Kidney epithelial cell (primary cell): ENCODE measurements at places on chromosomes 11 and 22.
A peak's percentile ranks its signal among the peaks of the same experiment; 100 is the strongest.

GRCh38 chr11:78451371-78452150 lies 33.9 kb upstream of the GAB2 start:
- no peak for DNase-seq

DNA sequence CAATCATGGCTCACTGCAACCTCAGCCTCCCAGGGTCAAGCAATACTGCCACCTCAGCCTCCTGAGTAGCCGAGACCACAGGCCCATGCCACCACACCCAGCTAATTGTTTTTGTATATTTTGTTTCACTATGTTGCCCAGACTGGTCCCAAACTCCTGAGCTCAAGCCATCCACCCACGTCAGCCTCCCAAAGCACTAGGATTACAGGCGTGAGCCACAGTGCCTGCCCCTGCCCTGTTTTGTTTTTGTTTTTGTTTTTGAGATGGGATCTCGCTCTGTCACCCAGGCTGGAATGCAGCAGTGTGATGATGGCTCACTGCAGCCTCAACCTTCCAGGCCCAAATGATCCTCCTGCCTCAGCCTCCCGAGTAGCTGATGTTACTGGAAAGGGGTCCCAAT lies 53.5 kb downstream of the TUG1 start:
- DNase-seq, result no peak

- DNase-seq, result no peak
Observed at GRCh38 chr11:17686231-17686980, 33.0 kb upstream of the MYOD1 start.

- DNase-seq, result peak; percentile 67
Observed at GRCh38 chr22:32558681-32559355, 84.2 kb downstream of the FBXO7 start.

GRCh38 chr11:34501500-34501899 lies 12.1 kb downstream of the ELF5 start:
- peak; percentile 86 for DNase-seq

- no peak for DNase-seq
Observed at GRCh38 chr11:72584293-72584938, 89.8 kb downstream of the PDE2A start.

- DNase-seq, result no peak
Observed at GRCh38 chr11:75265851-75266531, 25.4 kb downstream of the TPBGL start.

- DNase-seq, result no peak
Observed at GRCh38 chr11:272195-272930, 5.8 kb upstream of the NLRP6 start.

DNA sequence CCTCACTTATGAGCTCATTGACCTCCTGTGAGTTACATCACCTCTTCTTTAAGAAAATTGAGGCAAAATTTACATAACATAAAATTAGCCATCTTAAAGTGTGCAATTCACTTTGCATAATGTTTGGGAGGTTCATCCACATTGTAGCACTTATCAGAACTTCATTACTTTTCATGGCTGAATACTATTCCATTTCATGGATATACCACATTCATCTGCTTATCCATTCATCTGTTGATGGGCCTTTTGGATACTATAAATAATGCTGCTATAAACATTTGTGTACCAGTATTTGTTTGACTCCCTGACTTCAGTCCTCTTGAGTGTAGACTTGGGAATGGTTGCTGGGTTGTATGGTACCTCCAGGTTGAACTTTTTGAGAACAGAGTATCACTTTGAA lies 103.4 kb downstream of the TP53I11 start:
- no peak for DNase-seq

DNA sequence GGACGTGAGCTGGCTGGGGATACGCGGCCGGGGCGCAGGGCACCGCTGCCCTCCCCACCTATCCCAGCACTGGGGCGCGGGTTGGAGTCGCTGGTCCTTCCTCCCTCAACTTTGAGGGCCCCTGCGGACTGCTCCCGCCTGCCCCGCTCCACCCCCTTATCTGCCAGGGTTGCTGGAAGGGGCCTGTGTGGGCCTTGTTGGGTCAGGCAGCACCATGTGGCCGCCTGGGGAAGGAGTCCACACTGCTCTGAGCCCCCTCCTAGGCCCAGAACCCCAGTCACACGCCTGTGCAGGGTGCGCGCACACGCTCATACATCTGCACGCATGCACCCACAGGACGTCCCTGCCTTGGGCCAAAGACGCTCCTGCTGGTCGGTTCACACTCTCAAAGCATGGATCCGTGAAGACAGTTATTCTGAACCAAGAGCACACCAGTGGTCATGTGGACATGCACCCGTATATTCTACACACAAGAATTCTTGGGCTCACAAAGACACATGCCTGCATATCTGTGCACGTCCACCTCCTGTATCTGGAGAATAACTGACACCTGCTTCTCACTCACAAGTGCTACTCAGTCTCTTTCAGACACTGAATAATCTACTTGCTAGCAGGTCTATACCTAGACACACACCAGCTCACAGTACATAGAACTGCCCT lies 710 bp downstream of the TUB start:
- no peak for DNase-seq

- DNase-seq, result no peak
Observed at GRCh38 chr11:128796270-128796669, 70.8 kb downstream of the KCNJ1 start.

- no peak for DNase-seq
Observed at GRCh38 chr11:83970061-83970671, 684.0 kb upstream of the CCDC90B start.

GRCh38 chr11:31267720-31268119 lies 101.8 kb downstream of the DCDC1 start:
- DNase-seq, result no peak

- DNase-seq, result no peak
Observed at GRCh38 chr11:69078930-69079605, 30.3 kb downstream of the TPCN2 start.

DNA sequence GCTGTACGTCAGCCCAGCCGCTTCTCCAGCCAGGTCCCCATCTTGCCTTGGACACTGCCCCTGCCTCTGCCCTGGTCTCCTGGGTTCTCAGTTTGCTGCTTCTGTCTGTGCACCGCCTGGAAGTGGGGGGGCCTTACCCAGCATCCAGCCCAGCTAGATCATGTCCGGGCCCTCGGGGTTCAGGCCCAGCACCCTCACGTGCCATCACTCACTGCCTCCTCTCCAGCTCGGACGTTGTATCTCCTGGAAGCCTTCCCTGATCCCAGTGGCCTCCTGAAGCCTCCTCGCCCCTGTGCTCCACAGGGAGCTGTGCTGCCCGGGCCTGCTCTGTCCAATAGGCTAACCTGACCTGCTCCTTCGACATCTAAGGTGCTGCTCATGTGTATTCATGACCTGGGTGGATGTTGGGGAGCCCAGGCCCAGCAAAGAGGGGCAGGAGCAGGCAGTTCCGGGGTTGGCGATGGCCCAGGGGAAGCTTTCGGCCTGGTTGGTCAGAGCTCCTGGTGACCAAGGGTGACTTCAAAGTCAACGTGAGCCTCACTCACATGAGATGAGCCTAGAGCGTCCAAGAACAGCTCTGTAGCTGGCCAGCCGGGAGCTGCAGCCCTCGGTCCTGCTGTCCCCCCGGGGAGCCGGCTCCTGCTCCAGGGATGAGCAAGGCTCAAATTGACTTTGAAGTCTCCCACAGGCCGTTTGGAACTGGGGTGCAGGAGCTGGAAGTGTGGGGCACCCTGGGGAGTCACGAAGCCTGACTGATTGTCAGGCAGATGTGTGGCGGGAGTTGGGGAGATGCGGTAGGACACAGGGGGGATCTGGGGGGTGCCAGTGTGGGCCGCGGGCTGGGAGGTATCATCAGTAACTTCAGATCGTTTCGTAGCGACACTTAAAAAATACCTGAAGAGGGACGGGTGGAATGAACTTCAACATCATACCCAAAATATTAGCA lies 5.2 kb upstream of the ASCL2 start:
- no peak for DNase-seq

- DNase-seq, result peak; percentile 10
Observed at GRCh38 chr11:33982661-33983060, 68.9 kb upstream of the CAPRIN1 start.

DNA sequence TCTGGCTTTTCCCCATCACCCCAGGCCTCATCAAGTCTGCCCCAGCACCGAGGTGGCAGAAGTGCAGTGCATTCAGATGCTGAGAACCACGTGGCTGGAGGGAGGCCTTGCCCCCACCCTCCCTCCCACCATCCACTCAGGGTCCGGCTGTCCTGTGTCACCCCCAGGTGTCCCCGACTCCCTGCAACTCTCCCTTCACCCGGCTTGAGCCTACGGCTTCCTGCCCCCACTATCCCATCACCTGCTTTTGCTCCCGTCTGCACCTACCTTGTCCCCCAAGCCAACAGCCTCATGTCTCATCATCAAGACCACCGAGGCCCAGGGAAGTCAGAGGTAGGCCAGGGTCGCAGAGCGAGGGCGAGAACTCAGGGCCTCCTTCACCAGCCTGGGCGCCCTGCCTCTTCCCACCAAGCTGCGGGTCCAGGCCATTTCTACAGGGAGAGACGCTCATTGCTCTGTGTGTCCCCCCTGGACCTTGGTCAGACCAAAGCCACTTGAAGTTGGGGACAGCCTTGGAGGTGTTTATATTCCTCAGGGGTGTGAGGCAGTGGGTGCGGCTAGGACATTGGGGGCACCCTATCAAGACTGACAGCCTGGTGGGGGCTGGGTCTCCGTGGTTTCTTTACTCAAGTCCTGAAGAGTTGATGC lies 66.2 kb upstream of the CCND1 start:
- DNase-seq, result no peak

GRCh38 chr22:24120044-24120443 lies 61.2 kb upstream of the SUSD2 start:
- no peak for DNase-seq

- DNase-seq, result no peak
Observed at GRCh38 chr22:47460861-47461260, 698.4 kb downstream of the TBC1D22A start.

DNA sequence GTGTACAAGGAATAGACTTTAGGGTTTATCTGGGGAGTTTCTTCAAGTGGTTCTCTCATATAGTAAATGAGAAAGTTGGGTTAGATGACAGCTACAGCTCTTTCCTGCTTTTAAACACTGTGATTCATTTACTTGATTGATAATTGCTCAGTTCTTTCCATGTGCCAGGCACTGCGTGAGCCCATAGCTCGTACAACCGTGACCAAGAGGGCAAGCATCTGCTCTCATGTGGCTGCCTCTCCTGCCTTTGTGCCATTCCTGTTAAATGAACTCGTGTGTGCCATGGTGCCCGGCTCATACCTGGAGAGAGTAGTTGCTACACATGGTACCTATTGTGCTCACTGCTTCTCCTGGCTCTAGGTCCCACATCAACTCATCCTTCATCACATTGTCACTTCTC lies 206.3 kb downstream of the SNX19 start:
- no peak for DNase-seq

DNA sequence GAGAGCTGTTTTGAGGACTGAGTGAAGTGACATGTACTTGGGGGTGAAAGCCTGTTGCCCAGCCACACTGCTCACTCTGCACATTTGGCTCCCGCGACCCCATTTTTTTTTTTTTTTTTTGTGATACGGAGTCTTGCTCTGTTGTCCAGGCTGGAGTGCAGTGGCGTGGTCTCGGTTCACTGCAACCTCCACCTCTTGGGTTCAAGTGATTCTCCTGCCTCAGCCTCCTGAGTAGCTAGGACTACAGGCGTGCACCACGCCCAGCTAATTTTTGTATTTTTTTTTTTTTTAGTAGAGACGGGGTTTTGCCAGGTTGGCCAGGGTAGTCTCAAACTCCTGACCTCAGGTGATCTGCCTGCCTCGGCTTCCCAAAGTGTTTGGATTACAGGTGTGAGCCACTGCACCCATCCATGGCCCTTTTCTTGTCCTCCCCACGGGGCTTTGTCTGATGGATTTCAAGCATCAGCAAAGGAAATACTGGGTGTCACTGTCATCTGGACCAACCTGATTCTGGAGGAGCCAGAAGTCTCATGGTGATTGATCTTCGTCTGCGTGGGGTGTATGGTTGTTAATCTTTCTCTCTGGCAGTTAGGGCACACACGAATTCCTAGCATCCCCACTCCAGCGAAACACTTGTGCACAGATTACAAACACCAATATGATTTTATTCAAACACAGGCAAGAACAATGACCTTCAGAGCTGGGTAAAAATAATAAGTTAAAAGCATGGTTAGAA lies 3.4 kb upstream of the UCP3 start:
- no peak for DNase-seq

GRCh38 chr11:78800756-78801155 lies 226.1 kb upstream of the NARS2 start:
- DNase-seq, result no peak

DNA sequence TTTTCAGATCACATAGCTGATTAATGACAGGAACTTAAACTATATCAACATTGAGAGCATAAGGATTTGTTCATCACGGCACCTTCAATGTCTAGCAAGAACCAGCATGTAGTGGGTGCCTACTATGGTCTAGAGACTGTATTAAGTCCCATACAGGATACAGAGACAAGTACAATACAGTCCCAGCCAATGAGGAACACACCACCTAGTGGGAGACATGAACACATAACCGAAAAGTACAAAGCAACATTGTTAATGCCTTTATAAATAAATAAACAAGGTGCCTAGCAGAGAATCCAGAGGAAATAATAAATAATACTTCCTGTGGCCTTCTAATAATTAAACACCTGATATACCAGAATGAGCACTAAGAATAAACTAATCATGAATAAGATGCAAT lies 87.7 kb upstream of the OPCML start:
- no peak for DNase-seq

DNA sequence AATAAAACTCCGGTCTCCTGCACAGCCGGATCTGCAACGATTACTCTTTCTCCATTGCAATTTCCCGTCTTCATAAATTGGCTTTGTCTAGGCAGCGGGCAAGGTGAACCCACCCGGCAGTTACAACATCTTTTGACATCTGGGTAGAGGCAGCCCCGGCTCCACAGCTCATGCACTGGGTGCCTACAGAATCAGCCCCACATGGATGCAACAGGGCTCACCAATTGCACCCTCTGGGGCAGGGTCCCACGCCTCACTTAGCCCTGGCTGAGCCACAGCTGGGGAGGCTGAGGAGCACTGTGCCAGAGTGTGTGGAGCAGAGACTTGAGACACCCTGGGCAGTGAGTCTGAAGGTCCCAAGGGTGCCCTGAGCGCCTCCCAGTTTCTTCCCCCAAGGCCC lies 710.2 kb downstream of the TBC1D22A start:
- DNase-seq, result no peak

DNA sequence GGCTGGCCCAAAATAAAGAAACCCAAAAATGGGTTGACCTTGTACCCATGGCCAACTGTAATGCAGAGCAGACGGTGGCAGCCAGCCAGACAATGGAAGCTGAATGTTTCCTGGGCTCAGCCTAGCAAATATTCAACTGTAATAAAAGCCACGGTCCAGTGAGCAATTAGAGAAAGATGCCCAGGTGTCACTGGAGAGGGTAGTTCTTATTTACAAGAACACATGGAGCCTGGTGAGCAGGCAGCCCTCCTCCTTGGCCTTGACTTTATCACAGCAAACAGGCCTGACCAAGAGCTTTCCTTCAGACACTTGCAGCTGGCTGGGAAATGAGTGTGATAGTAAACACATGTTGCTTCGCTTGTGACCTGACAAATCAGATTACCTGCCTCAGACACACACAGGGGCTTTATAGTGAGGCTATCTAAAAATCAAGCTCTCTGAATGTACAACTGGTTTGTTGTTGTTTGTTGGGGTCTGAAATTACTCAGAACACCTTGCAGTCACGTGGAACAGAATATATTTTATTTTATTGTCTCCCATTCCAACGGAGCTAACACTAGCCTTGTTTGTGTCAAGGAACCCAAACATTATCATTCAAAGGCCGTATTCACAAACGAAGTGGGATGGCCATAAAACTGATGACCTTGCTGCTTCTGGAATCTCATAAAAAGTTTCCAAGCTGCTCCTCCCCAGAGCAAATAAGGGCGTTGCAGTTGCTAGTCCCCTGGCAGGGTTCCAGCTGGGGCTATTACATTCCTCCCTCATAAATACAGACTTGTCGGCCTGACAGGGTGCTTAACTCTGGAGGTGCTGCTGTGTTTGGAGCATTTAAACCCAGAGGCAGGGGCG lies 161.1 kb downstream of the BBOX1 start:
- peak; percentile 60 for DNase-seq
